ENCODE measurements at places on chromosomes 3 and 15.

DNA sequence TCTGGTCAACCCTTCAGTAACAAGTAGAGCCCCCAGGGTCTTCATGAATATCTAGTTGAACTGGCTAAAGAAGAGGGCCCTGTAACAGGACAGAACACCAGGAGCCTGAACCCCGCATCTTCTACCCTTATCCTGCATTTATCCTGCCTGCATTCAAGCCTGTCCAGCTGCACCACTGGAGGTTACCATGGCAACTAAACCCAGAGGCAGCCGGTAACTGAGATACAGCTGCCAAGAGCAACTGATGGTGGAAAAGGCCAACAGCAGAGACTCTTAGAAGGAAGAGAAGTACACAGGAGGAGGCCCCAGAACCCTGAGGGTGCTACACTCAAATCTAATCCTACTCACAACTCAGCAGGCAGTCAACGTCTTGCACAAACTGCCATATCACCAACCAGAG lies 3.7 kb upstream of the PRKAR2A start:
- no peaks in the 10 kb centered on the region for H3K36me3 ChIP-seq
- H3K27ac ChIP-seq, result no peak overlapping the region
- no peak overlapping the region for H3K4me3 ChIP-seq
- H3K4me1 ChIP-seq, result peaks cover 2% of the 10 kb centered on the region
- DNase-seq, result no peak
- no peaks in the 10 kb centered on the region for H3K27me3 ChIP-seq

- no peaks in the 10 kb centered on the region for H3K27me3 ChIP-seq
- H3K4me3 ChIP-seq, result no peak overlapping the region
- H3K27ac ChIP-seq, result no peak overlapping the region
These were observed 81.6 kb downstream of the HERC1 start for GRCh38 chr15:63752075-63752684.

- no peaks in the 10 kb centered on the region for H3K27me3 ChIP-seq
- no peaks in the 10 kb centered on the region for H3K4me1 ChIP-seq
- DNase-seq, result no peak
- no peaks in the 10 kb centered on the region for H3K36me3 ChIP-seq
These were observed 245.9 kb upstream of the IGF1R start for GRCh38 chr15:98402486-98402885.

- no peaks in the 10 kb centered on the region for H3K4me1 ChIP-seq
- no peak for DNase-seq
- H3K27ac ChIP-seq, result no peak overlapping the region
- H3K27me3 ChIP-seq, result no peaks in the 10 kb centered on the region
- H3K4me3 ChIP-seq, result no peak overlapping the region
These were observed 101.8 kb upstream of the AADACL2 start for GRCh38 chr3:151631946-151632345.

GRCh38 chr15:64341961-64342360 lies 14.0 kb downstream of the CSNK1G1 start:
- no peaks in the 10 kb centered on the region for H3K4me1 ChIP-seq
- H3K4me3 ChIP-seq, result no peak overlapping the region
- H3K27ac ChIP-seq, result no peak overlapping the region
- no peaks in the 10 kb centered on the region for H3K27me3 ChIP-seq
- no peak for DNase-seq

GRCh38 chr3:50028346-50028745 lies 60.4 kb upstream of the RBM5 start:
- no peak overlapping the region for H3K27ac ChIP-seq
- H3K36me3 ChIP-seq, result no peaks in the 10 kb centered on the region
- H3K4me1 ChIP-seq, result no peaks in the 10 kb centered on the region
- no peak for DNase-seq
- no peak overlapping the region for H3K4me3 ChIP-seq
- no peaks in the 10 kb centered on the region for H3K27me3 ChIP-seq

Measured in H1 (cell line).